Stimulated activated CD8-positive, alpha-beta memory T cell treated with anti-CD3 and anti-CD28 coated beads, Interleukin-15, amount 100 ng/mL, for 24 hours (primary cell): ENCODE measurements at places on chromosomes 6 and 20.
A peak's percentile ranks its signal among the peaks of the same experiment; 100 is the strongest.

DNA sequence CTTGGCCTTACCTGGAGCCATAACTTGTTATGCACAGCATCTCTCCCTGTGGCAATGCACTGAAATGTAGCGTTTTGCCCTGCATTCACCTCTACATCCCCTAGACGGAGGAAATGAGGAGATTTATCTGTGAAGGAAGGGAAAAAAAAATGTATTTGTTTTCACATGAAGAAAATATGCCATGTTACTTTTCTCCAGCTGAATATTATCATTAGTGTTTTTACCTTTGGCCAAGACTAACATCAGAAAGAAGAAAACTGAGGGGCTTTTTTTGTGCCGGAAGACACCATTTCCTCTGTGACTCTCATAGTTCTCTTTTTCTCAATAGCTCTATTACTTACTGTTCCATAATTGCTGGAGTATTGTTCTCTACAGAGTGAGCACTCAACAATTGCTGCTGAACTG is 280.4 kb downstream of the PTPRK start:
- DNase-seq: no peak

- DNase-seq: peak; percentile 0
Measured at GRCh38 chr6:49551078-49551865, 804 bp downstream of the C6orf141 start.

DNA sequence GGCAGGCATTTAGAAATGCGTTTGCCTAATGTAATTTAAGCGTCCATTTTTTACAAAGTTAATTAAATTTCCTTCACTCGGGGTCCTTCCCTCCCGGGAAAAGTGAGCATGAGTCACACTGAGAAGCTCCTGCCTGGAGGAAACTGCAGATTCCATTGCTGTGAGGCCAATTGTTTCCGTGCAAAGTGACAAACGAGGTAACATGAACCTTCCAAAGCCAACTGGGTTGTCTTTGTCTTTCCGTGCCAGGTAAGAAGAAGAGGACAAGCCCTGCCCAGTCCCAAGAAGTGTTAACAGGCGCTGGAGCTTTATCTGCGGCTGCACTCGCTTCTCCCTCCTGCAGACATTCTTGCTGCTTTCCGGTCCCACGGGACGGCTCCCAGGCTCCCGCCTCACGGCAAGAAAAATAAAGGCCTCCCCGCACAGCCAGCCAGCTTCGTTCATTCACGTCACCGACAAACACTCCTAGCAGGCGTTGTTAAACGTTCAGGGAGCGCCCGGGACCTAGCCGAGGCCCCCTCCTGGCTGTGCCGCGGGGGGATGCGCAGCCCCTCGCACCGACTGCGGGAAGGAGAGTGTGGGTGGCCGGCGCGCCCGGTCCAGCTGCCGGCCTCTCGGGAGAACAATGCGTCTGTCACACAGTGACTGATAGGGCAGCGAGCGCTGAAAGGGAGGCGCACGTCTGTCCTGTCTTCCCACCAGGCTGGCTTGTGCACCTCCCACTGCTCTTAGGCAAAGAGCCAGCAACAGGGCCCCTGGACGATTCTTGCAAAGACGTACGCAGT is 61.5 kb upstream of the HDDC2 start:
- no peak for DNase-seq

GRCh38 chr6:117482240-117483003 is at the start of gene DCBLD1:
DCBLD1 (plus strand) TSS chr6:117482674; CDS start chr6:117482782, 108 bp downstream.
- DNase-seq: peak; percentile 22
